ENCODE measurements at places on chromosomes 6 and 20.

DNA sequence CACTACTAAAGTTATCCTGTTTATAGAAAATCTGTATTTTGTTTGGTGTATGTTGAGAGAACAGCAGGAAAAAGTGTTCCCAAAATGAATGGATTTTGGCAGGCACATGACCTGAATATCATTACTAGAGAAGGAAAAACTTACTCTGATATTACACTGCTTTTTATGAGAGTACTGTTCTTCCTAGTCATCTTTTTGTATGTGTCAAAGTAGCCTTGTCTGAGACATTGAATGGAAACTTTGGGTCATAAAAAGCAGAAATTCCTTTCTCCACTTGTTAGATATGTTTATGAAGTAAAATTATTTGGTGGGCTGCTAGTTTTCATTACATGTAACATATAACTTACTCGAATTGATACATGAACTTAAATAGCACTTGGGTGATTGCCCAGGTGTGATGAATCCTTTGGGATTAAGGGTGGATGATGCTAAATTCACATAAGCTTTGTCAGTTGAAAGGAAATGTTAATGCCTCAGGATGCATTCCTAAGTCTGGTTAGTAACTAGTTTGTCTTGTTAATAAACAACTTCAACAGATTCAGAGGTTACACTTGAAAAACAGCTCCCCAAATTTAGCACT, 206.7 kb downstream of the CENPW start:
- DNase-seq = no peak

- DNase-seq = no peak
Measured at GRCh38 chr20:22338140-22338708, 246.1 kb downstream of the FOXA2 start.

GRCh38 chr20:52446421-52447224, 255.0 kb upstream of the ZFP64 start:
- DNase-seq = no peak

DNA sequence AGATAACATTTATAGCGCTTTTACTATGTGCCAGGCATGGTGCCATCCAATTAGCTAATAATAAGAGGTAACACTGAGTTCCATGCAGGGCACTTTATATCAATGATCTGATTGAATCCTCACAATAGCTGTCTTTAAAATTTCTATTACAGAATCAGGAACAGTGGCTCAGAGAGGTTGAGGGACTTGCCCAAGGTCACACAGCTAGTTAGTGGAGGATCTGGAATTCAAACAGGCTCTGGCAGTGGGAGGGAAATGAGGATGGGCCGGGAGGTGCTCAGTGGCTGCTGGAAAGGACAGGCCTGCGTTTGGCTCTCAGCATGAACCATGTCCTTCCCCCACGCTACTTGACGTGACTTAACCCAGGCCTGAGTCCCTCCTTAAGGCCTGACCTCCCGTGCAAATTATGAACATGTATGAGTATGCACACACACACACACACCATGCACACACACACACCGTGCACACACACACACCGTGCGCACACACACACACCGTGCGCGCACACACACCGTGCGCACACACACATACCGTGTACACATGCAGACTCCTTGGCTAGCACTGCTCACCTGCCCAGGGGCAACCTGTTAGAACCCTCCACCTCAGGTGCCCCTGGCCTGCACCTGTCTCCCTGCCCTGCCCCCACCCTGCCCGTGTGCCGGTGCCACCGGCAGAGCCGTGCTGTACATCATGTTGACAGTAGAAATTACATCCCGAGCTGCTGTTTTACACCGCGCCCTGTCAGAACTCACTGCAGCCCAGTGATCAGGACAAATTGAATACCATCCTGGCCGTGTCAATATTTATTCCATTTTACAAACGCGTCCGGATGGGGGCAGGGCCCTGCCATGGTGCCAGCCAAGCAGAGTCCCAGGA, 43.7 kb downstream of the CDH22 start:
- DNase-seq = no peak

GRCh38 chr20:4592316-4593148, 129.2 kb upstream of the PRND start:
- peak; percentile 45 for DNase-seq

DNA sequence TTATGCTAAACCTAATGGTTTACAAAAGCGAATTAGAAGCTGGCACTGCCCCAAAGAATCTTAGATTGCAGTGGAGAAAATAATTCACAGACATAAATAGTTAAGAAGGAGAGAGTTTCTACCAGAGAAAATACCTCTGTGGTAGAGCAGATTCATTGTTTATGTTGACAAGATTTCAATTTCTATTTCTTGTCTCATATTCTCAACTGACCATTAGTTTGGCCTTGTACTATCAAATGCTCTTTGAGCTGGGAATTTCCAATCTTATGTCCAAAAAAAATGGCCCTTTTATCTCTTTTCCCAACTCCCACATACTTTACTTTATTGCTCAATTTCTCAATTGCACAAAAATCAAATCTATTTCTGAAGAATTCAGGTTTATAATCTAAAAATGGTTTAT, 804.1 kb upstream of the CITED2 start:
- no peak for DNase-seq

GRCh38 chr6:124941259-124941658, 21.0 kb upstream of the RNF217 start:
- DNase-seq = no peak

DNA sequence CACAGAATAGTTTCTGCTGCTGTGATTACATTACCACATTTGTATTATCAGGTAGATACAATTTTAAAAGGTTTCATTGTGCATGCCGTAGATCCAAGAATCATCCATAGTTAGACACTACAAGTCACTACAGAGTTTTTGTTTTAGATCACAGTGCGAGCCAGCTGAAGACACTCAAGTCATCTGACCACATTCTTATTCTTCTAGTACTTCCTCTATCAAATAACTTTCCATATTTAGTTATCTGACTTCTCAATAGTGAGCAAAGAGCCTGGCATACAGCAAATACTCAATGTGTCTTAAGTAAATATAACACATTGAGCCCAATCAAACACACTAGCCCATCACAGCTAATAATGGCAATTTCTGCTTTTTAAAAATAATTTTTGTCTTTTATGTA, 195.4 kb downstream of the ASCC3 start:
- DNase-seq = no peak

- no peak for DNase-seq
Measured at GRCh38 chr20:49245921-49246740, 26.9 kb downstream of the DDX27 start.

DNA sequence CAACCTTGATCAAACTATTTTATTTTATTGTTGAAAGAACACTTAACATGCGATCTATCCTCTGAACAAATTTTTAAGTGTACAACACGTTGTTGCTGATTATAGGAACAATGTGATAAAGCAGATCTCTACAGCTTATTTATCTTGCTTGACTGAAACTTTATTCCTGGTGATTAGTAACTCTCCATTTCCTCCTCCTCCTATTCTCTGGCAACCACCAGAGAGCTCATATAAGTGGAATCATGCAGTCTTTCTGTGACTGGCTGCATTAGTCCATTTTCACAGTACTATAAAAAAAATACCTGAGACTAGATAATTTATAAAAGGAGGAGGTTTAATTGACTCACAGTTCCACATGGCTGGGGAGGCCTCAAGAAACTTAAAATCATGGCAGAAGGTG, 218.1 kb downstream of the LRFN2 start:
- DNase-seq = no peak

- no peak for DNase-seq
Measured at GRCh38 chr6:1580109-1580508, 29.6 kb upstream of the FOXC1 start.

- DNase-seq = no peak
Measured at GRCh38 chr6:41757931-41758640, 10.9 kb upstream of the PGC start.

DNA sequence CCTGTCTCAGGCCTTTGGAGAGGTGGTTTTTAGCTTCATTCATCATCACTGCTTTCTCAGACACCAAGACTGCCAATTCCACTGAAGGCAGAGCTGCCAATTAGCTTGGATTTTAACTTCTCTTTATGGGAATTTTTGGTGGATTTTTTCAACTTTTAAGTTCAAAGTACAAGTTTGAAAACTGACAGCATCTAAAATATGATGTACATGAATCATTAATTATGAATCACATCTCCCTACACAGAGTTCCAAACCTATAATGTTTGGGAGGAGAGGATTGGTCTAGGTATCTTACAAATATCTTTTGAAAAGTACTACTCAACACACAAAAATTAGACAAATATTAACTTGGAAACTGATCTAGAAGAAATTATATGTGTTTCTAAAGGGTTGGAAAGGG, 25.5 kb downstream of the CNKSR3 start:
- no peak for DNase-seq

GRCh38 chr6:43761666-43762409, 8.2 kb upstream of the VEGFA start:
- DNase-seq = no peak

- peak; percentile 19 for DNase-seq
Measured at GRCh38 chr6:44001318-44002066, 125.8 kb downstream of the MRPL14 start.

- no peak for DNase-seq
Measured at GRCh38 chr6:117028256-117028655, 151.2 kb downstream of the RFX6 start.

- no peak for DNase-seq
Measured at GRCh38 chr6:10964684-10965083, 77.8 kb downstream of the SYCP2L start.

DNA sequence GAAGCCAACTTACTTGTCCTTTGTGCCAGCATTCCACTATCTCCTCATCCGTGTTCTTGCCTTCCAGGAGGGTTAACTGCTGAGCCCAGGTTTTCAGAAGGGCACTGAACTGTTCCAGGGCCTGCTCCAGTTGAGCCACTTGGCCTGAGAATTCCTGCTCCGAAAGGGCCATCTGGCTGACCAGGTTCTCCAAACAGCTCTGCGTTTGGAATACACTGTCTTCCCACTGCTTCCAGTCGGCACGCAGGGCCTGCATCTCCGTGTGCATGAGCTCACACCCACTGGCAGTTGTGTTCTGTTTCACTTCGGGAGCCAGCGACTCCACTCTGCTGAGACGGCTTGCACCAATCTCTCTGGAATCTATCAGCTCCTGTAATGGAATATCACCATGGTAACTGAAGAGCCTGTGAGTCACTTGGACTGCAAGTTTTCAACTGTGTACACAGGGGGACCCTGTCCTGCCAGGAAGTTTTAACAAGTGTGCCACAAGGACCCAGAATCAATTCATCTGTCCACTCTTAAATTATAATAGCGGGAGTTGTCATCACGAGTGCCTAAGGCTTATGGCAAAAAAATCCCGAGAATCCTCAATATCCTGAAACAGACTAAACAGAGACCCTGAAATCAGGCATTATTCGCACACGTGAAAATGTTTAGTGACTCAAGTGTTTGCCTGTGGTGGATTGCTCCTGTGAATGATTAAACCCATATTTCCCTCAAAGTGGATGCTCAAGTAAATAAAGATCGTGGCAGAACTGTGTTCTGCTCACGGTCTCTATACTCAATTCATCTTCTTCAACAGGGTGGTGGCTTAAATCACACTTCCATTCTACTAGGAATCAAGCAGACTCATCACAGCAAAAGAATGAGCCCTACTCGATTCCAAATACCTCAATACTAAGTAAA, 255.9 kb downstream of the SYNE1 start:
- DNase-seq = no peak

DNA sequence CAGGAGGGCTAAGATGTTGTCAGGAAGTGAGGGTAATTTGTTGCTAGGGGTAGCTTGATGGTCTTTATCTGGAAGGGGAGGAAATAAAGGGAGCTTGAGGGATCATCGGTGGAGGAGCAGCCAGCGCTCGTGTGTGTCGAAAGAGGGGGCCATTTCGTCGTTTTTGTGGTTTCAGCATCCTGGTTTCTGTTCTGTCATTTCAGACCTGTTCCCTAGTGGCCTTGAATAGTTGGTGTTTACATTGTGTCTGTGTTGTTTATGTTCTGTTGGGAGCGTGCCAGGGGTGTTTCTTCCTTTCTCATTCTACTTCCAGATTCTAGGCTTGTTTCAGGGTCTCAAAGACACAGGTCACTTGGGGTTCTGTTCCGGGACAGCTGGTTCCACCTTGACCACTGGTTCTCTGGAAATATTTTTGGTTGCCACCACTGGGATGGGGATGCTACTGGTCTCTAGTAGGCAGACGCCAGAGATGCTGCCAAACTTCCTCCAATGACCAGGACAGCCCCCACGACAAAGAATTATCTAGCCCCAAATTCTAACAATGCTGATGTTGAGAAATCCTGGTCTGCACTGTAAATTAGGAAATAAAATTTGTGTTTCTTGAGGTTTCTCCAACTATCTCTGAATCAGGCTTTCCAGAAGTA, 113.9 kb upstream of the NAA20 start:
- DNase-seq = no peak

- no peak for DNase-seq
Measured at GRCh38 chr6:84268781-84269180, 41.3 kb upstream of the CEP162 start.

DNA sequence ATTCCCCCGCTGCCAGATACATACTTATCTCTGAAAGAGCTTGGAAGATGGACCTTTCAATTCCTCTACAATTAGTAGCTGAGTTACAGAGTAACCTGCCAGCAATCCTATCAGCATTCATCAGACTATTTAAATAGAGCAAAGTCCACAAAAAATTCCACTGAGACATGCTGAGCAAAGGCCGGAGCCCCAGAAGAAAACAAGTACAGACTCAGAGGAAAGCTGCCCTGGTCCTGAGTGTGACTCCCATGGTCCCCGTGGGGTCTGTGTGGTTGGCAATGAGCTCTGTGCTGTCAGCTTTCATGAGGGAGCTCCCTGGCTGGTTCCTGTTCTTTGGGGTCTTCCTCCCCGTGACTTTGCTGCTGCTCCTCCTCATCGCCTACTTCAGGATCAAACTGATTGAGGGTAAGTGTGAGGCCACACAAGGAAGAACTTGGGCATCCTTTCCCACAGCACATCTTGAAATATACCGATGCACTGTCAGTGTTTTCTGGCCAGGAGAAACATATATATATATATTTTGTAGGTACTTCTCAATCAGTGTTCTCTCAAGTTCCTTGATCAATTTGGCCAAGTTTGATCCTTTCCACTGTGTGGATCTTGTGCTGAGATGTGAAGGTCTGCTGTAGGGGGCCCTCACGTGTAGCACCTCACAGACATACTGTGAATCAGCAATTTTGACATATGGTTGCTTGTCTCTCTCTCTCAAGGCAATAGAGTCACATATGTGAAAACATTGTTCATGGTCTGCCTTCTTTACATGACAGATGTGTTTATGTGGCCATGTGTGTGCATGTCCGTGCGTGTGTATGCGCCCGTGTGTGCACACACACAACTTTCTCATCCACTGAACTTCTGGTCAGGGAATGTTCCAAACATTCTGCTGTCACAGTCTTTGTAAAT, at the start of gene SMLR1:
SMLR1 (plus strand) TSS at position 160 of the 903 bp plus-strand sequence; CDS start at position 168, 8 bp downstream.
- no peak for DNase-seq

Measured in stimulated activated CD4-positive, alpha-beta T cell treated with anti-CD3 and anti-CD28 coated beads, TNF-alpha, amount 100 ng/mL, for 48 hours (primary cell).